ENCODE measurements at places on chromosomes 16 and 17.

- DNase-seq: no peak
Measured at GRCh38 chr16:50081428-50082018, 15.8 kb downstream of the HEATR3 start.

DNA sequence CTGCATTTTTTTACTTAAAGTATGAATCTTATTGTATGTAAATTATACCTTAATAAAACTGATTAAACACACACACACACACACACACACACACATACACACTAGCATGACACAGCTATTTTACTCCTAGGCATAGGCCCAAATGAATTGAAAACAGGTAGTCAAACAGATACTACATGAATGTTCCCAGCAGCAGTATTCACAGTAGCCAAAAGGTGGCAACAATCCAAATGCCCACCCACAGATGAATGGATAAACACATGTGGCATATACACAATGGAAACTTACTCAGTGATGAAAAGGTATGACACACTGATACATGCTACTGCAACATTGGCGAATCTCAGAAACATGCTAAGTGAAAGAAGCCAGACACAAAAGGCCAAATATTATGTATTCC lies 223.5 kb downstream of the CYB561 start:
- DNase-seq: no peak

GRCh38 chr17:7296189-7296861 lies 1.9 kb upstream of the YBX2 start:
- no peak for DNase-seq

GRCh38 chr17:50664788-50665458 lies 30.2 kb downstream of the ABCC3 start:
- DNase-seq: no peak

DNA sequence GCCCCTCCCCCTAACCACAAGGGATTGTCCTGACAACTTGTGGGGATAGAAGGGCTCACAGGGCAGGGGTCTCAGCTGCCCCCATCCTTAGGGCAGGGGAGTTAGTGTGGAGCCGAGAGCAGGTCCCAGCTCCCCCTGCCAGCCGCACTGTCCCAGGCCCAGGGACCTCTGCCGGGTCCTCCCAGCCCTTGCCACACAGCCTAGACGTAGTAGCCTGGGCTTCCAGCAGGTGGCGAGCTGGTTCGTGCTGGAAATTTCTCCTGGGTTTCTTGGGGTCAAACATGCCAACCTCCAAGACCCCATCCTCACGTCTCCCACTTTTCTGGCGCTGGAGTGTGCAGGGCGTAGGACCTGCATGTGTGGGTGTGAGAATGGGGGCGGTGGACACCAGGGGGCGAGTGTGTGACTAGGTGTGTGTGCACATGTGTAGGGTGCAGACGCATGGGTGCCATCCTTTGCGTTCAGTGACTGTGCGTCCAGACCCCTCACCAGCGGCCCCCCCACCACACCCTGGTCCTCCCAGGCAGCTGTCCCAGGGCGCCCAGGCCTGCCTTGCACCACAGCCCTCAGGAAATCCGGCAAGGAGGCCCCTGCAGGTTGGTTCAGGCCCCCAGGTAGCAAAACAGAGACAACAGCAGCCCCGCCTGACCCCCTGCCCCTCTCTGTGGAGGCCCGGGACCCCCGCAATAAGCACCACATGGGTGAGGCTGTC lies 29.5 kb downstream of the SBK1 start:
- peak; percentile 29 for DNase-seq

- no peak for DNase-seq
Measured at GRCh38 chr17:12789075-12789480, 220 bp upstream of the ARHGAP44 start.

DNA sequence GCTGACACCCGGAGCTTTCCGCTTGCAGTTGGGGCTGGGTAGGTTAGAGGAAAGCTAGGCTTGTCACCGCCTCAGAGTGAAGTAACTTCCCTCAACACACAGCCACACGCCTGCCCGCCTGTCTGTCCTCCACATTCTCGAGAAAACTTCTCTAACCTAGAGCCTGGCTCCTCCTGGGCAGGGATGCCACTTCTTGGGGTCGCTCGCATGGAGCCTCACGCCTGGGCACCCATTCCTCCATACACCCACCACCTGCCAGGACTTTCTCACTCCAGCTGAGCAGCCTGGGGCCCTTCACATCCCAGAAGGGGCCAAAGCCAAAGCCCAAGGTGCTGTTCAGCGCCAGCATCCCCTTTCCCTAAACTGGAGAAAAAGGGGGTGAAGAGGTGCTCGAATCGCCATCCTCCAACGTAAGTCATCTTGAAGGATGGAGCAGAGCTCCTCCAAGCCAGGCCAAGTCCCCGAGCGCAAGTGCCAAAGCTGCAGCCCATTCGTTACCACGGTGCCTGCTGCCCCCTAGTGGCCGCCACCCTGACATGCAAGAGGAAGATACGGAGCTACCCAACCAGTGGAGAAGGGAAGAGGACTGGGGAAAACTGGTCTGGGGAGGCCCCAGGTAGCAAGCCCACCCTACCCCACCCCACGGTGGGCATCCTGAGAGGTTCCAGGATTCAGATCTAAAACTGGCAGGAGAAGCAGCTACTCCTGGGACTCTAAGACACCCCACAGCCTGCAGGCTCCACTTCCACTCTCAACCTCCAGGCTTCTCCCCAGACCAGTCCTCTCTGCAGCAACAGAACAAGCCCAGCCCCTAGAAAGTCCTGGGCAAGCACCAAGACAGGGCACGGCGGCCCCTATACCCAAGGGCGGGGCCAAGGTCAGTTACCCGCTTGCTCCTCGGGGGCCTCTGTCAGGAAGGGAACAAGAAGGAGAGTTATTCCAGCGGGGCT lies 63.1 kb downstream of the MYO18A start:
- DNase-seq: peak; percentile 41

- DNase-seq: peak; percentile 85
Measured at GRCh38 chr17:38898812-38899348, 26.5 kb upstream of the LASP1NB start.

DNA sequence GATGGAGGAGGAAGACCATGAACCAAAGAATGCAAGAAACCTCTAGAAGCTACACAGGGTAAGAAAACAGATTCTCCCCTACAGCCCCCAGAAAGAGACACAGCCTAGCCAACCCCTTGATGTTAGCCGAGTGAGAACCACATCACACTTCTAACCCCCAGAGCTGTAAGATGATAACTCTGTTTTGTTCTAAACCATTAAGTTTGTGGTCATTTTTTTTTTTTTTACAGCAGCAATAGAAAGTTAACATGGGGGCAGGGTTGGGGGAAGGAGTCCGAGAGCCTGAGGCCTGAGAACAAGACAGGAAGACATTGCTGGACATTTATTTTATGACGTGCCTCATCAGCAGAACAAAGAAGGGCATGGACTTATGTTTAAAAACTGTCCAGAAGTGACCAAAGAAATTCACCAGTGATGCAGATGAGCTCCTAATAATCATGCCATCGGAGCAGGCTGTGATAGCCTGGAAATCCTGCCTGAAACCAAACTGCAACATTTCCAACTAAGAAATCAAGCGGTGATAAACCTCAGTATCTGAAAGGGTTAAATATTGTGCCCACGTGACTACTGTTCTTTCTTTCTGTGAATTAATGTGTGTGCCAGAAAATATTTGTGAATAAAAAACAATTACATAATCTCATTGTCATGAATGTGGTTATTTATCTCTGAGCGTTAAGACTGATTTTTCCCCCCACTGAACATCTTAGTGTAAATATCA lies 1.1 kb downstream of the ABCA9 start:
- no peak for DNase-seq

GRCh38 chr16:86467490-86467889 lies 42.8 kb upstream of the FOXF1 start:
- DNase-seq: no peak

DNA sequence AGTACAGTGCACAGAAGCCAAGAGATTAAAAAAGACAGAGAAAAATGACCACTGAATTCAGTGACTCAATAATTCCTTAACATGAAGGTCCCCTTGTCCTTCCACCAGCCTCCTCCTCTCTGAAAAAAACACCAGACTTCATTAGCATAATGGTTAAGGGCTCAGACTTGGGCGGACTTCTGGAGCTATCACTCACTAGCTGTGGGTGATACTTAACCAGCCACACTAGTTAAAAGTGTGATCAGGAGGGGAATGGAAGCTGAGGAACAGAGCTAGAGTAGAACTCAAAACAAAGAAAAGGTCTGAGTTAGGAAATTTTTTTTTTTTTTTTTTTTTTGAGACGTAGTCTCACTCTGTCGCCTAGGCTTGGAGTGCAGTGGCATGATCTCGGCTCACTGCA lies 23.2 kb downstream of the ZNF652 start:
- DNase-seq: no peak

- no peak for DNase-seq
Measured at GRCh38 chr17:71866095-71866494, 254.7 kb upstream of the SOX9 start.

DNA sequence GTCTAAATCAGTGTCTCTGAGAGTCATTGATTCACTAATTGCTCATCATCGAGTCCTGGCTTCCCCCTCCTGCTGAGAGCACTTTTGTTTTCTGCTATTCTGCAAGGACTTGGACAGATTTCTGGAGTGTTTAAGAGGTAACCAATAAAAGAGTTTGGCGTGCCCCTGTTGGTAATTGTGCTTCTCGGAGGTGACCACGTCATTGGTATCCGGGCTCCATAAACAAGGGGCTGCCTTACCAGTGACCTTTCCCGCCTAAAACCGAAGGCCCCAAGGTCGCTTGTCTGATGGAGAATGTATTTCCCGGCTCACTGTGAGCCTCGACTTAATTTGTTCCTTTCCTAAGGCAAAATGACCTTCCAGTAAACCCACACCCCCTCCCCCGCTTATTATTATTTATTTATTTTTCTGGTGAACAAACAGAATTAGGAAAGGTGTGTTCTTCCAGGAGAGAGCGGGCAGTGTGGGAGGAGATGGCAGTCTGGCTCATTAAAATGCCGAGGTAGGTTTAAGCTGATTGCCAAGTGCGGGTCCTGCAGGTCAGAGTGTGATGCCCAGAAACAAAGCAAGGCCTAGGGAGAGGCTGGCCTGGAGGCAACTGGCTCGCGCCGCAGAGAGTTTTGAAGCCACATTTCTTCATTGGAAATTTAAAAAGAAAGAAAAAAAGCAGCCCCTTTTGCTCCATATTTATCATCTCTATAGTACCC lies 30.2 kb downstream of the MSI2 start:
- no peak for DNase-seq

- no peak for DNase-seq
Measured at GRCh38 chr17:20721171-20721570, 141.6 kb downstream of the CDRT15L2 start.

DNA sequence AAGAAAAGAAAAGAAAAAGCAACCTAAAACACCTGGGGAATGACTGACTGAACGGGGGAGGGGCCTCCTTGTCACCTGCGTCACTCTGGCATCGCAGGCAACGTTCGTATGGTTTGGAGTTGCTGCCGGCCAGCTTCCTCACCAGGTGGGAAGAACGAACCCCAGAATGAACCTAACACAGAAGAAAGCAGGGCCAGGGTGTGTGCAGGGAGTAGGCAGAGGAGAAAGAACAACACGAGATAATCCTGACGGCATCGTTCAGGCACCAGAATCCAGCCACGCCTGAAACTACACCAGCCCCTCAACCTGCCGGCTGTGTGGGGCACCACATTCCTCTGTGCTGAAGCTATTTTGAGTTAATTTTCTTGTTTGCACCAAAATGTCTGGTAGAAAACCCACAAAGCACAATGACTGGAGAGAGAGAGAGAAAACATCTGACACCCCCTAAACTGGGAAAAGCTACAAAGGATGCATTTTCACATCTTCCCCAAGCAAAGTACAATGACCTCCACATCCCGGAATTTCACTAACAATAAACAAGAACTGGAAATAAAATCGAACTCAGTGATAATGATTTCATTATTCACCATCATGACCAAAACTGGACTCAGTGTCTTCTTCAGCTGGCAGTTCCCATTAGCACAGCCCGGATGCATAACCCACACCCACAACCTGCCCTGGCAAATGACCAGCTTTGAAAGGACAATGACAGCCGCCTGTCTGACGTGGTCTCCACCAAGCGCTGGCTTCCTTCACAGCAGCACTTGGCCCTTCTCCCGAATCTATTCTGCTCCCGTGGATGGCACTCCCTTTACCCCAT lies 23.6 kb downstream of the RAB40B start:
- DNase-seq: no peak

DNA sequence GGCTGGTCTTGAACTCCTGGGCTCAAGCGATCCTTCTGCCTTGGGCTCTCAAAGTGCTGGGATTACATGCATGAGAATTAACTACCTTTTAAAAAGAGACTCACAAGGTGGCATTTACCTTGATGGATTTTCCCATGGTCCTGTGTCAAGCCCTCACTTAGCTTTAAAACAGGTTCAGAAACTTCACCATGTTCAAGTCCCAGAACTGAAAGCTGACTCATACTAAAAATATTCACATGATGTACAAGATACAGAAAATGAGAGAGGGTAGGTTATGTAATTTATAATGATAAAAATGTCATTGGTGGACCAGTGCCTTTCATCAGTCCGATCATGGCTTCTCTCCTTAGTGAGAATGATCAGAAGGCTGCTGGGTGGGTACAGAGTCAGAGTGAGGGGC lies 4.3 kb upstream of the AKAP1 start:
- no peak for DNase-seq

- DNase-seq: no peak
Measured at GRCh38 chr16:57303021-57303909, 18.8 kb upstream of the PLLP start.

GRCh38 chr17:9021992-9022572 lies 772 bp downstream of the NTN1 start:
- no peak for DNase-seq

DNA sequence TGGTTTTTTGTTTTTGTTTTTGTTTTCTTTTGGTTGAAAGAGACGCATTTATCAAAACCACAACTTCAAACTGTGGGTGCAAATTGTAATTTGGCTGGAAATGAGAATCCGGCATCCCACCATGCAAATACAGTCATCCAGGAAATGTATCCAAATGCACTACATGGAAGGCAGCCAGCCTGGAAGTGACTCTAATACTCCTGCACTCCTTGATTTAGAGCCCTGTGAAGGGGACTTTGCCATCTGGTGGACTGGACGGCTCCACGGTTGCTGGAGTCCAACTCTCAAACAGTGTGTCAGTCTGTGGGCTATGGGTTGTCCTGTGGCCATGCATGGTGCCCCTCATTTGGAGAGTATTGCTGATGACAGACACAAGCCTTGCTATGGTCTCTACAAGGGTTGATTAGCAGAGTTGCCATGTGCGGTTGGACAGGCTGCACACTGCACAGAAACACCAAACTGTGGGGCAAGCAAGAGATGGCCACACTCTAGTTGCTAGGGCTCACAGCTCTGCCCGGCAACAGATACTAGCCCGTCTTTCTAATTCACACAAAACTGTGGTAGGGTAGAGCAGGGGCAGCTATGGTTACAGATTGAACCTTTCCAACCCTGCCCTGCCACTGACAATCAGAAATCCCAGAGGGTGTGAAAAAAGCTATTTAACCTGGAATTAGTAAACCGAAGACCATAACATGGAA lies 62.4 kb downstream of the VAT1L start:
- no peak for DNase-seq

Data from T-cell (primary cell).